ENCODE measurements at places on chromosomes 7 and 10. TPM values are rescaled to one million over a fixed set of nuclear protein-coding genes. Genes with fewer than 3 reads are reported as not detected.
A peak's percentile ranks its signal among the peaks of the same experiment; 100 is the strongest.

- no peak for DNase-seq
These were observed 11.0 kb downstream of the TWIST1 start for GRCh38 chr7:19106241-19107080.

GRCh38 chr10:4810092-4810491, 15.9 kb upstream of the AKR1E2 start:
- no peak for DNase-seq

DNA sequence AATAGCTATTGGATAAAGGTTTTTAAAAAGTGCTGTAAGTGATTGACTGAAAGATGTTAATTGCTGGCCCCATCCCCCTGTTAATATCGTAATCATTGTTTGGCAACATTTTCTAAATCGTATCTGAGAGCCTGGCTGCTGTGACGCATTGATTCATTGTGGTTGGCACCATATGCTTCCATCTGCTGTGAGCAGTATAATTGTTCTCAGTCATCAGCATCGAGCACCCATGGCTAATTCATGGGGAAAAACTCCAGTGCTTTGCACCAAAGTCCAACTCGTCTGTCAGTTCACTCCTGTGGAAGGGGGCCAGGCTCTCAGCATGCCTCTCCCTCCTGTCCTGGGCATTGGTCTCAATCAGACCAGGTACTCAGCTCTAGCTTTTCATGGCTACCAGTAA, 205.2 kb downstream of the STK31 start:
- DNase-seq: no peak

DNA sequence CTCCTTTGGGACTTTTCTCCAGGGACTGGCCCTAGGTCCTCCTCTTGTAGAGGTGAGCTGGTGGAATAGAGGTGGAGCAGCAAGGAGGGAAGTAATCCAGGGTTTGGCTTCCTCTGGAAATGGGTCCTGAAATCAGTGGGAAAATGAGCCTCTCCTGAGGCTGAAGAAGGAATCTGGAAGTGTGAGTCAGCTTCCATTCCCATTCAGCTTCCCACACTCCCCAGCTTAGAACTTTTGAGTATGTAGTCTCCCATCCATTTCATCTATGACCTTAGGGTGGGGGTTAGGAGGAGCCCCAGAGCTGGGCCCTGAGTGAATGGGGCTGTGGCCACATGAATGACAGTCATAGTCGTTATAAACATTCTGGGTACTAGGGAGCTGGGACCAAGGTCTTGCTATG, 17.7 kb downstream of the LDB1 start:
- DNase-seq: no peak

DNA sequence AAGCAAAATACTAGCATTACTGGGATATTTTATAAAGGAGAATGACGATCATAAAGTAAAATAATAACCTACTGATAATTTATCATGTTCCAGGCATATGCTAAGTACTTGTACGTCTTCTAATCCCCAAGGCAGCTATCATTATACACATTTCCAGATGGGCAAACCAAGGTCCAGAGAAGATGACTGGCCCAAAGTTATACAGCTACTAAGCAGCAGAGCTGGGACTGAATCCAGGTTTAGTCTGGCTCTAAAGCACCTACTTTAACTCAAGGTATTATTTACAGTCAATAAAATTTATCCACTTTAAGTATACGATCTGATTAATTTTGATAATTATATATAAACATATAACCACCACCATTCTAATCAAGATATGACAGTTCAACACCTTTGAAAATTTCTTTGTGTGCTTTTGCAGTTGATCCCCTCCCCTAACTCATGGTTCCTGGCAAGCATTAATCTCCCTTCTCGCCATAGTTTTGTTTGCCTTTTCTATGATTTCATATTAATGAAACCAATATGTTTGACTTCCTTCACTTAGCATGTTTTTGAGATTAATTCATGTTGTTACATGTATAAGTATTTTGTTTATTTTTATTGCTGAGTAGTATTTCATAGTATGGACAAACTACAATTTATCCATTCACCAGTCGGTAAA, 126.7 kb downstream of the CPEB3 start:
- DNase-seq: no peak

DNA sequence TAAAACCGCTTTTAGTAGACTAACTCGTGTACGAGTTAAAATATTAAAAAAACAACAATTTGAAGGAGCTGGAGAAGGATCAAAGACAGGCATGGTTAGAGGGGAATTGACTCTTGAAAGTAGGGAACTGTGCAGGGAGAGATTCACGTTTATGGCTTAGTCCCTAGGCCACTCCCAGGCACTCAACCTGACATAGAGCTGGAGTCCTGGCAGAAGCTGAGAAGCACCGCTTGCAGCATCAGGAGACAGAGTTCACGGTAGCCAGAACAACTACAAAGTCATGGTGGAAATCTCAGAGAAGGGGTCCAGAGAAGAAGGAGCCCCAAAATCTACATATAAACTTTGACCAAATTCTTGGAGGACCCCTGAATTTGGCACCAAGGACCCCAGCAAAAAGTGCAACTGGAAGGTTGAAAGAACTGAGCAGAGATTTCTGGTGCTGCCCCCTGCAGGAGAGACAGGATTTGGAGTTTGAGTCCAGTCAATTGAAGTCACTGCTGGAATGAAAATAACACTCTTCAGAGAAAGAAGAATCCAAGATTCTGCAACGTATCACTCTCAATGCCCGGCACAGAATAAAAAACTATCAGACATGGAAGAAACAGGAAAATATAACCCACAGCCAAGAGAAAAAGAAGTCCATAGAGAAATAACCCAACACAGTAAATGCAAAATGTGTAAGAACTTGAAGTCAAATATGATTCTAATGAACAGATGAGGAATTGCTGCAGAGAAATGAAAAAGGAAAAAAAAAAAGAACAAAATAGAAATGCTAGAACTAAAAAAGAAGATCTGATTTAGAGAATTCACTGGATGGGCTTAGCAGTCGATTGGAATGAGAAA, 493.3 kb upstream of the PODXL start:
- peak; percentile 45 for DNase-seq

- DNase-seq: no peak
These were observed 100.8 kb downstream of the ARHGAP21 start for GRCh38 chr10:24622781-24623301.

- DNase-seq: no peak
These were observed 120.3 kb upstream of the PRSS1 start for GRCh38 chr7:142628945-142629344.

GRCh38 chr10:29535012-29535777, 99.6 kb downstream of the SVIL start:
- DNase-seq: no peak

DNA sequence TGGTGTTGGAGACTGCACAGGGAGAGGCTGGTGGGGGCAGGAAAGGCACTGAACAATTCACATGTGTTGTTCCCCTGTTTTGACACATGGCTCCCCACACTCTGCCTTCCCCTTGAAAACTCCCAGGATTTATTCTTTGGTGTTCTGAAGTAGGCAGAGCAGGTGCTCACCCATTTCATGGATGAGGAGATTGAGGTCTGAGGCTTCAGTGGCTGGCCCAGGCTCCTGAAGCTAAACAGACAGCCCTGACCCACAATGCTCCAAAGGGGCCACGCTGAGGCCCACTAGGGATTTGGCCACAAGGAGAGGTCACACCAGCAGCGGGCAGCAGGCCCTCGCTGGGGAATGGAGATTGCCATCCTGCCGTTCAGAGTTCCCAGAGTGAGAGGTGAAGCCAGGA, 157.6 kb downstream of the SH3PXD2A start:
- no peak for DNase-seq

GRCh38 chr10:121459279-121459621, 139.0 kb downstream of the FGFR2 start:
- DNase-seq: no peak

GRCh38 chr7:129168231-129169021, 20.0 kb upstream of the SMO start:
- no peak for DNase-seq

DNA sequence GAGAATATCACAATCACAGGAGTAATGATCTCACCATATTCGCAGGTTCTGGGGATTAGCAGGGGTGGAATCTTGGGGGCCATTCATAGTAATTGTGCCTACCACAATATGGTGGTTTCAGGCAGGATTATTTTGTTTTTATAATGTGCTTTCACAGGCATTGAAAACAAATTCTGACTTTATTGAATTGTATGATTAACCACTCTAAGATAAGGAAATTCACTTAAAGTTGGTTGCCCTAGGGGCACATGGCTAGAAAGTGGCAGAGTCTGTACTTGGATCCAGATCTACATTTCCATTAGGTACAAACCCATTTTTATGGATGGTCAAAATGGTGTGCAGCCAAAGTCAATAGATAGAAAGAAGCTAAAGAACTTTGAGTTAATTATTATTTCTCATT, 1.7 kb downstream of the CROT start:
- no peak for DNase-seq

DNA sequence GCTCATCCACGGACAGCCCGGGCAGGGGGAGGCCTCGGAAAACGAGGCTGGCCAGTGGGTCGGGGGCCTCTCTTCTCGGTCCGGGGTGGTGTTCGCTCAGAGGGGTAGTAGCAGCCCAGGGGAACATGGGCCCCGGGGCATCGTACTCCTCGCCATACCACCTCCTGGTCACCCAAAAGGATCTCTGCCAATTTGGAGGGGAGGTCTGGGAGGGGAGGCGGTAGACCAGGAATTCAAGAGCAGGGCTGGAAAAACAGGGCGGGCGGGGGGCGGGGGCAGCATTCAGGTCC, 67.4 kb downstream of the SLC29A4 start:
- DNase-seq: no peak

- DNase-seq: no peak
These were observed 73.3 kb upstream of the MYL10 start for GRCh38 chr7:101702362-101702850.

DNA sequence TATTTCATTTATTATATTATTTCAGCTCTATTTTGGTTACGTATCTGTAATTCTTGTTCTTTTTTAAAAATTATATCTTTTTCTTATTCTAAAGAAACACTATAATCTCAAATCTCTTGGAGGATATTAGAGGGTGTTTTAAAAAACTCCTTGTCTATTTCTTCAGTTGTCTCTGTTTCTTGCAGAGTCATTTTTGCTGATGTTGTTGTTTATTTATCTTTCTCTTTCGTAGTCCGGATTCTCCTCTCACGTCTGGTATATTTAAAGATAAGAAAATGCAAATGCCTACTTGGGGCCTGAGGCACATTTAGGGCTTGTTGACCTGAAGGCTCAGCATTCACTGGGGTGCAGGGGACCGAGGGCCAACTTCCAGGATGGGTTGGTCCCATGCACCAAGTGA, 181.2 kb upstream of the CTBP2 start:
- DNase-seq: no peak

GRCh38 chr7:19728716-19729115, 19.9 kb upstream of the POLR1F start:
- DNase-seq: no peak

DNA sequence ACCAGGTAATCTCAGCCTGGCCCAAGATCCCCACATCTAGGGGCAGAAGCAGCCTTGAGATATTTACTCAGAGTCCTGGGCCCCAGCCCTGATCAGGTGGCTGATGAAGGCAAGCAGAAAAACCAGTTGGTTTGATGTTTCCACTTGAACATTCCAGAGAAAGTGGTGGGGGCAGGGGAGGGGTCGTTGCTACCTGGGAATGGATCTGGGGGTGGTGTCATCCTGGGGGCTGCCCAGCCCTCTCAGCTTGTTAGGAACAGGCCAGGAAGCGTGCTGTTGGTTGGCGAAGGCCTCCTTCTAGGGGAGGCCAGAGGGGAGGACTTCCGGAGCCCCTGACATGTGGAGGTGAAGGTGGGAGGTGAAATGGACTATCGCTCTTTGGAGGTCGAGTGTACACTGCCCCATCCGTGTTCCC, 3.7 kb upstream of the ABHD11 start:
- DNase-seq: no peak

DNA sequence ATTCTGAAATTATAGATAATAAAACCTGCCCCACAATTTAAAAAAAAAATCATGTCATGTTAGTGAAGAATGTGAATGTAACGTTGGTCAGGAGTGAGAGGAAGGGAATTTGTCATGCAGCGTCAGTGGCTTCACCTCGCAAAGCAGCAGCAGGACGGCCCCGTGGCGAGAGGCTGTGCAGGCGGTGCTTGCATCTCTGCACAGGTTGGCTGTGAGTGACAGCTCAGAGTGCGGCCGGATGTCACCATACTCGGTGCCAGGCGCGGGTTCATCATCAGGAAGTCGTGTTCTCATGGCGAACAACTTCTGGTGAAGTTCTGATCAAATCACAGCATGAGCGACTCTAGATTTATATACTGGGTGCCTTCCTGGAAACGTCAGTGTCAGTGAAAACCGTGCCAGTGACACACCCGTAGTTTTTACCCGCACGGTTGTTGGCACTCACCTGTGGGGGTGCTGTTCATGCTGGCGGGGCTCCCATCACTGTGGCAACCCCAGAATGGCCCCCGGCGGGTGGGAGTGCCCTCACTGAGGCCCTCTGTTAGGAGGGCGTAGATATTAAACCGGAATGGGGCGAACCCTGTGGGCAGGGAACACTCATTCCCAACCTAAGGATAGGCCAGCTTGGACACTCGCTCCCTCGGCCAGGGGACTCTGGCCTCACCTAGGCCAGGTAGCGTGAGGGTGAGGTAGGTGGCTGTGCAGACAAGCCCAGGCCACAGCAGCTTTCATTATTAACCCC, 120.3 kb downstream of the CYTH3 start:
- DNase-seq: no peak

DNA sequence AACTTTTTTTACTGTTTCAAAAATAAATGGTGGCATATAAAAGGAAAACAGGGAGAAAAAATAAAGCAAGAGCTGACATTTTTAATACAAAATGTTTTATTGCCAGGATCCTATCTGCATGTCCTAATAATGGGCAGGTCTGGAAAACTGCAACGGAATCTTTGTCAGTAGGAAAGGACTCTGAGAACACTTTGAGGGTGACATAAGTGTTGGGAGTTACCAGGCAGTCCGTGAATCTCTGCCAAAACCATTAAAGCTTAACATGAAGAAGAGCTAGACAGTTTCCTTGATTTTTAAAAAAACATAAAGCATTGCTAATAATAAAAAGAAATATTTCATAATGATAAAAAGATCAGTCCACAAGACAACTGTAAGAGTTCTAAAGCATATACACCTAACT, 80.7 kb downstream of the AGMO start:
- no peak for DNase-seq

- no peak for DNase-seq
These were observed 34.6 kb downstream of the PHTF2 start for GRCh38 chr7:77833136-77833535.

DNA sequence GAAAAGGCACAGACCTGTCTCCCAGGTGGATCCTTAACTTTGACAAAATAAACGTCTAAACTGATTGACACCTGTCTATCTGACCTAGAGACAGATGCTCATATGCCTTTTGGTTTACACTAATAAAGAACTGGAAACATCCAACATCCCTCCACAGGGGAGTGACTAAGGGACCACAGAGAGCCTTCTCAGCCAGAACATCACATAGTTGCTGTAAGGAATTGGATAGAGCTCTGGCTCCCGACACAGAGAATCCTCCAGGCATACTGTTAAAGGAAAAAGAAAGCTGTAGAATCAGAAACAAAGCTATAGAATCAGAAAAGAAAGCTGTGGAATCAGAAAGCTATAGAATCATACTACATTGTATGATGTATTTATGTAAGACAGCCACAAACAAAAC, 258.8 kb downstream of the STK31 start:
- DNase-seq: no peak

The HOXA10 gene
- total RNA-seq: 0.70 TPM

The KCNIP2 gene
- total RNA-seq: 2.0 TPM

The IGFBP1 gene
- total RNA-seq: 29.3 TPM

The AQP1 gene
- 76.3 TPM for total RNA-seq

The ANKRD7 gene
- total RNA-seq: not detected

The ATOH7 gene
- not detected for total RNA-seq

The CALML5 gene
- not detected for total RNA-seq

The SEC23IP gene
- 14.6 TPM for total RNA-seq

The LRRD1 gene
- not detected for total RNA-seq

The OR2A7 gene
- total RNA-seq: 1.6 TPM

The IKZF1 gene
- 9.8 TPM for total RNA-seq

The DGKI gene
- total RNA-seq: 0.37 TPM

The KIAA1217 gene
- total RNA-seq: 5.8 TPM

All from liver (tissue), 10 donors.